ENCODE measurements at places on chromosomes 4 and X.
A peak's percentile ranks its signal among the peaks of the same experiment; 100 is the strongest.

DNA sequence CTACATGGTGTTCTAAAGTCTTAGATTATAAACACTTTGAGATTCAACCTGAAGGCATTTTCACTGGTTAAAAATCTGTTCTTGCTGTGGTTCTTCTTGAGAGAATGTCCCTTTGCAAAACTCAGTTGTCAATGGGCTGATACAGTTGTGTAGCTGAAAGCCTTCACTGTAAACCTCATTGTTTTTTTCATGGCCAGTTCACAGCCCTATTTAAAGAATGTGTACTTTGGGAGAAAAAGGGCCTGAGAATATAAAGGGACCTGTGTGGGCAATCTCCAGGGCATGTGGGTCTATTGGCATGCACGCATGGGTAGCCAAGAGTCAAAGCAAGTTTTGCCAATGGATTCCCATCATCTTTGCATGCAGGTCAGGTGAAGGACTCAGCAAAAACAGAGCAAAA, 7.8 kb upstream of the MAP7D3 start:
- DNase-seq: no peak

DNA sequence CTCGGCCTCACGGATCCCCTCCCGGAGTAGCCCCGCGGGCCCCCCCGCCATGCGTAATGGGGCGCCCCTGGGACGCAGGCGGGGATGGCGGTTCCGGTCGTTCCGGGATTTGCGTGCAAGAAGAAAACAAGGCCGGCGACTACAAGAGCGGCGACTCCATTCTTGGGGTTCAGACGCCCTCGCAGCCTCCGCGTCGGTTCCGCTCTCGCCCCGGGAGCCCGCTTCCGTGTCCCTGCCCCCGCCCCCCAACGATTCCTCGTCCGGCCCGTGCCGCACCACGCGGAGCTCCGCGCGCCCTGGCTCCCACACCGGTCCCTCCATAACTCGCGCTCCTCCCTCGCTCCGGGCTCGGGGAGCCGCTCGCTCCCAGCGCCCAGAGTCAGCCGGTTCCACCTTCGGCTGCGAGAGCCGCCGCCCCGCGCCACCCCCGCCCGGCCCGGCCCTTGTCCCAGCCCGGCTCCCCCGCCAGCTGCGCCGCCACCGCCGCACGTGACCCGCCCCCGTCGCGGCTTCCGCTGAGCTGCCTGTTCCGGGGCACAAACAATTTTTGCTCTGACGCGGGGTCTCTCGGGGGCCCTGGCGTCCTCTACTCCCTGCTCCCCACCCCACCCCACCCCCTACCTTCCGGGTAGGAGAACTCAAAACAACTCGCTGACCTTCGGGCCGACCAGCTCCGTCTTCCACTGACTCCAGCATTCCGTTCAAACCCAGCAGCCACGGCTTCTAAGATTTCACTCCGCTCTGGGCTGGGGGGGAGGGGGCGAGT, 78.8 kb upstream of the BCOR start:
- DNase-seq: no peak

- DNase-seq: no peak
Measured at GRCh38 chr4:70943114-70943513, 40.9 kb downstream of the MOB1B start.

GRCh38 chrX:69079268-69079667, 86.0 kb downstream of the PJA1 start:
- DNase-seq: no peak

DNA sequence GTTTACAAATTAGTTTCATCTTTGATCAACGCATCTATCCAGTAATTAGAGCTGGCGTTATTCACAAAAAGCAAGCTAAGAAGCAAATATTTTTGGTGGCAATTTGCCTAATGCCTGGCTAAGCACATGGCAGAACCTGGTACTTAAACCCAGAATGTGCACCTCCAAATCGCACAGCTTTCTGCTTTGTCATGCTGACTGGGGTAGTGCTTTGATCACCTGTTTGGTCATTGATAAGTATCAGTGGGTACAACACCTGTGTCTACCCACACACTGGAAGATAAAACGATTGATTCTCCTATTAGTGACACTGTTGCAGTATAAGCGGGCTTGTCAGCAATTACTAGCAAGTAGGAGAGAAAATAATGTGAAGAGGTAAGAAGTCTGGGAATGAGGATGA, 1.9 kb downstream of the NUDT6 start:
- no peak for DNase-seq

DNA sequence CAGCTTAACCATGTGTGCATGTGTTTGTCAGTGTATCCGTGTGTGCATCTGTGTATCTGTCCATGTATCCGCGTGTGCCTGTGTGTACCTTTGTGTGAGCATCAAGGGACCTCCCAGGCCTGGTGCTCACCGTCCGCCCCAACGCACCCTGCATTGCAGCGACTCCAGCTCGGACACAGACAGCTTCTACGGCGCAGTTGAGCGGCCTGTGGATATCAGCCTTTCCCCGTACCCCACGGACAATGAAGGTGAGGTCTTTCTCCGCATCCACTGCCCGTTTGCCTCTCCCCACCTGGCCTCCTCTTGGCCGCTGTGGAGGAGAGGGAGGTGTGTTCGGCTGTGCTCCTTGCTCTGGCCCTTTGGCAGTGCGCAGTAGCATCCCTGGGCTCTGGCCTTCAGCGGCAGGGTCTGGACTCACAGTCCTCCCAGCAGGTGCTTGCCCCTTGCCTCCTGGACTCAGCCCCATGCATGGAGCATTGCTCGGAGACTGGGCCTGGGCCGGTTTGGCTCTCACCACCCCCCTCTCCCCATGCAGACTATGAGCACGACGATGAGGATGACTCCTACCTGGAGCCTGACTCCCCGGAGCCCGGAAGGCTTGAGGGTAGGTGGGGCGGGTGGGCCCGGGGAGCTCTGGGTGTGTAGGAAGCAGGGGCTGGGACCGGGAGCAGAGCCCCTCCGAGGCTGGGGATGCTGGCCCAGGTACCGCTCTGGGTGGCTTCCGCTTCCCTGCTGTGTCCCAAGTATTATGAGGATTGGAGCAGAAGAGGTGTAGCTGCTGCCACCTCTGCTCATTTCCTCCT, 16.4 kb upstream of the ADD1 start:
- no peak for DNase-seq

DNA sequence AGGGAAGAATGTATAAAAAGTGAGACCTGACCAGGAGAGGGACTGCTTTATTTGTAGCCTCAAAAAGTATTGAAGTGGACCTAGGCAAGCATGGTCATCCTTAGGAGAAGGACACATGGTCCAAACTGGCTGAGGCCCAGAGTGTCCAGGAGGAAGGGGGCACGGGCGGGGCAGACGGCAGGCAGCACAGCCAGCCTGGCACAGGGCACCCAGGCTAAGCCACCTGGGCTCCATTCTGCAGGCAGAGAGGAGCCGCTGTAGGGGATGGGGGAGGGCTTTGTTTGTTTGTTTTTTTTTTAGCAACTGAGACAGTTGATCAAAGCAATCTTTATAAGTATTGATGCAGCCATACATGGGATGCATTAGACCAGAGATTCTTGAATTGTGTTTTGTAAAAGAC, 188.6 kb downstream of the PRDM5 start:
- no peak for DNase-seq

DNA sequence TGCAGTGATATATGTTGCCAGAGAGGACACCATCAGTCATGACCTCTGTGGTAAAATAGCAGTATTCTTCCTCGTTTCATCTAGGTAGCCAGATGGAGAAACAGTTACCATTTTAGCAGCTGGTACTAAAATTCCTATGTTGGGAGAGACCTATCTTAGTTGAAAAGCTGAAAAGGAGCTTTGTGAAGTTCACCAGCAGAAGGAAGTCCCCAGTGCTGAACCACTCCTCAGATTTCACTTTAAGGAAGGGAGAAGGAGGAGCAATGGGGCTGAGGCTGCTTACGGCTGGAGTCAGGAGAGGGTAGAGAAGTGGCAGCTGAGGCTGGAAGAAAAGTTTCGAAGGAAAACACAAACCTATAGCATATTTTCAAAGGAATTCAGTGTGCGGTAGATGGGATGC, 103.7 kb downstream of the ATXN3L start:
- no peak for DNase-seq

DNA sequence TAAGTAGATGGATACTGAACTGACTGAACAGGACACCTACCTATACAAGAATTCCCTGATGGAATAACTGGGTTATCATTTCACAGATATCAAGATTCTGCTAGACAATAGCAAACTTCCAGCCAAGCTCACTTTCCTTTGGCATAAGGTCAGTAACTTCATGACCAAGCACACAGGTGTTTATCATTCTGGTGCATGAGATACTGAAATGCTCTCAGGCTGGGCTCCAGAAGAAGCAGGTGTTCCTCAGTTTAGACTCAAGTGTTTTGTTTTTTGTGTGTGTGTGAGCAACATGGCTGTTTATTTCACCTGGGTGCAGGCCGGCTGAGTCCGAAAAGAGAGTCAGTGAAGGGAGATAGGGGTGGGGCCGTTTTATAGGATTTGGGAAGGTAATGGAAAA, 201.5 kb upstream of the SPOCK3 start:
- no peak for DNase-seq

- DNase-seq: no peak
Measured at GRCh38 chr4:82696117-82696860, 102.3 kb downstream of the SCD5 start.

- no peak for DNase-seq
Measured at GRCh38 chr4:99586797-99587196, 12.2 kb downstream of the MTTP start.

- no peak for DNase-seq
Measured at GRCh38 chrX:72203421-72203820, 21.9 kb downstream of the PIN4 start.

- DNase-seq: no peak
Measured at GRCh38 chr4:145352438-145353145, 129.1 kb upstream of the SMAD1 start.

DNA sequence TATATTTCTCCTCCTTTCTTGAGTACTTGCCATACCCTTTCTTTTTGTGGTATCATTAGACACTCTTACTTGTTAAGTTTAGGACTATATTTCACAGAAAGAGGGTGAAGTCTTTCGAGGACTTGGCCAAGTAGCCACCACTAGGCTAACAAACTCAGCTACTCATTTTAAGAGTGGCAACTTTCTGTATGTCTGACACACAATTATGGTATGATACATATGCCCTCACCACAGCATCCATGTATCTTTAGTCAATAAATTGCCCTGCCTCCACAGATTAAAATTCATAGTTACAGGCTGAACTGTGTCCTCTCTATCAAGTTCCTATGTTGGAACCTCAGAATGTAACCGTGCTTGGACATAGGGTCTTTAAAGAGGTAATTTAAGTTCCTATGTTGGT, 23.2 kb downstream of the TAPT1 start:
- no peak for DNase-seq

GRCh38 chr4:15755321-15756155, 22.6 kb upstream of the CD38 start:
- DNase-seq: no peak

- DNase-seq: no peak
Measured at GRCh38 chr4:69836287-69836686, 23.7 kb downstream of the SULT1E1 start.

GRCh38 chrX:130108647-130109428, 1.5 kb downstream of the ELF4 start:
- no peak for DNase-seq

DNA sequence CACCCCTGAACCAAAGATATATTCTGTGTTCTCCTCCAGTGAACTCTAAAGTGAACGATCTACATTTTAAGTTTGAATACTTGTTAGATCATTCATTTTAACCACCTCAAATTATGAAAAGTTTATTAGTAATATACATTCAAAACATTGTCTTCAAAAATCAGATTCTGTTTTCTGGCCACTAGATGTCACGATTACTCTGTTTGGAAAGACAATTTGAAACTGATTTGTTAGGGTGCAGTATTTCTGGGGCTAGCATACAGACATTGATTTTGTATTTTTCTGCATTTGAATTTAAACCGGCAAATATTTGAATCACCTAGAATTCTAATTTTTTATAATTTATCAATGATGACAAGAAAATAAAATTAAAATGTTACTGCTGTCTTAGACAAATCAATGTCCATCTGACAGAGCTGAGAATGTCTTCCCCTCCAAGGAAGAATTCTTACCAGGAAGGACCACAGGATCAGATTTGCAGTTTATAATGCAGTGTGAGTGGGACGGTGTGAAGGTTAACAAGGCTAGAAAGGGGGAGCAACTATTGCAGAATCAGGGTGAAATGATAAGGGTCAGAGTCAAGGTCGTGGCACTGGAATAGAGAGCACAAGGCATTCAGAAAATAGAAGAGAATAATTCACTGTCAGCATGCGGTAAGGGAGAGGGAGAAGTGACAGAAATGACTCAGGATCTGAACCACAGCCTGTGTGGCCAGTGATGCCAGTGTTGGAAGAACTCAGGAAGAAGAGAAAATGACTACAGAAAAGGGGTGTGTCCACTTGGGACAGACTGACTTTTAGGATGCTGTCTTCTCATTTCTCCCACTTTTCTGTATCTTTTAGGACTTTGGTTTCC, 91.6 kb downstream of the ANXA10 start:
- peak; percentile 30 for DNase-seq

DNA sequence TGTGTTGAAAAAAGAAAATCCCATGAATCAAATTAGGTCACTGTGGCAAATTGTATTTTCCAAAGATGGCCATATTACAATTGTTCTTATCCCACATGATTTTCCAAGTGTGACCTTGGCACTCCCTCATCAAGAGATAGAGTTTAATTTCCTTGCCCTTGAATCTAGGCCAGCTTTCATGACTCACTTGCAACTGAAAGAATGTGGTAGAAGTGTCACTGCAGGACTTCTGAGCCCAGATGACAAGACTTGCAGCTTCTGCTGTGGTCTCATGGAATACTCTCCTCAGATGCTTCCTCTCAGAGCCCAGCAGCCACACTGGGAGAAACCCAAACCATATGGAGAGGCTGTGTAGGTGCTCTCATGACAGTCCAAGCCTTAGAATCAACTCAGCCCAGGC, 139.0 kb downstream of the ADAMTS3 start:
- DNase-seq: no peak

DNA sequence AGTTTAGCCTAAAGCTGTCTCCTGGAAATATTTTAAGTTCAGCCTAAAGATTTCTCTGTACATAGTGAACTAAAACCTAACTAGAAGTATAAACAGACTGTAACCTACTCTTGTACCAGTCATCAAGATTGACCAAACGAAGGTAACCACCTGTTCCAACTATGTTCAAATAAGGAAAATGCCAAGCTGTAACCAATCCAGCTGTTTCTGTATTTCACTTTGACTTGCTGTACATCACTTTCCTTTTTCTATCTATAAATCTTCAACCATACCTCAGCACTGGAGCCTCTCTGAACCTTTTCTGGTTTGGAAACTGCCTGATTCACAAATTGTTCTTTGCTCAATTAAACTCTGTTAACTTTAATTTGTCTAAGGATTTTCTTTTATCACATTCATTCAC, 3.1 kb upstream of the CYSLTR1 start:
- DNase-seq: no peak

DNA sequence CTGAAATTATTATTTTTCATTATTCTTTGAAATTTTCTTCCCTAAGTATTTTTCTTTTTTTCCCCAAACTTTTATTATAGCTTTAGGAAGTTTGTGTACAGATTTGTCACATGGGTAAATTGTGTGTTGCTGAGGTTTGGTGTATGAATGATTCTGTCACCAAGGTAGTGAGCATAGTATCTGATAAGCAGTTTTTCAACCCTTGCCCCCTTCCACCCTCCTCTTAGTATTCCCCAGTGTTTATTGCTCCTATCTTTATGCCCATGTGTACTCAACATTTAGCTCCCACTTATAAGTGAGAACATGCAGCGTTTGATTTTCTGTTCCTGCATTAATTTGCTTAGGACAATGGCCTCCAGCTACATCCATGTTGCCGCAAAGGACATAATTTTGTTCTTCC, 103.9 kb upstream of the MAGEB2 start:
- no peak for DNase-seq

GRCh38 chrX:41234962-41235361, 99.0 kb upstream of the DDX3X start:
- no peak for DNase-seq
